ENCODE measurements at places on chromosomes 1 and 21.

- no peak for DNase-seq
Observed at GRCh38 chr1:166032572-166033371, 134.0 kb downstream of the FAM78B start.

- DNase-seq = no peak
Observed at GRCh38 chr1:156055281-156056048, 883 bp downstream of the LAMTOR2 start.

GRCh38 chr1:5684791-5685190 lies 307.4 kb downstream of the NPHP4 start:
- DNase-seq = no peak

GRCh38 chr1:174788981-174789380 lies 210.8 kb upstream of the CACYBP start:
- no peak for DNase-seq

All from activated CD4-positive, alpha-beta T cell treated with anti-CD3 and anti-CD28 coated beads, Interleukin-10, Interleukin-2, amounts not matched to agents 100 ng/mL and 50 ng/mL, durations not matched to agents 16 hours and 8 hours (primary cell).